ENCODE measurements at places on chromosomes 2 and 18. TPM values are rescaled to one million over a fixed set of nuclear protein-coding genes. Genes with fewer than 3 reads are reported as not detected.

Gene MSTN
- not detected for total RNA-seq

DNA sequence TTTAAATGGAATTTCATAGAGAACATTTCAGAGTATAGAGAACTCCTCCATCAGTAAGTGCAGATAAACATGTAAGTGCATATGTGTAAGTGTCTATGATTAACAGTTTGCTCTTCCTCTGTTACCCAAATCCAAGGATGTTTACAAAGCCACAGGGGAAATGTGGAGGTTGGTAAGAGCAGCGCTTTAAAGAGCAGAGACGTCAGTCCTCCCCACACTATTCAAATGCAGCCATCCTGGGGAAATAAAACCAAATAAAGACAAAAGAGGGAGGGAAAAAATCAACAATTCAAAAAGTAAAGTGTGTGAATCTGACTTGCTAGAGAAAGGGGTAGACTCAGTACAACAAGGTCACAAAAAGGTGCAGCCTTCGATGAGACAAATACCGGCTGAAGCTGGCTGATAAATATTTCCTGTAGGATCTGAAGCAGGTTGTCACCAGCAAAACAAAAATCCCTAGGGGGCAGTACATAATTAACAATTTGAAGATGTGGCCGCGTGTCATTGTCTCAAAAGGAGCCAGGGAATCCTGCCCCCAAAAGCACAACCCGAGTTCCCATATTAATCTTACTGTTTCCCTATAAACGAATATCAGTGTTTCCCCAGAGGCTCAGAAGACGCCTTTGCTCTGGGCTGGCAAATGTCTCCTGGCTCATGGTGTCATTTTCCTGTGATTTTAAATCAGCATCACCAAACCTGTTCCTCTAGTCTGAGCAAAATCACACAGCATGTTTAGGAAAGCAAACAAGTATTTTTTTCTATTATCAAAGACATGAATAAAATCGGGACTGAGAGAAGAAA is 216.5 kb downstream of the CDCA7 start:
- H3K27me3 ChIP-seq: no peaks in the 10 kb centered on the region
- no peak overlapping the region for H3K4me3 ChIP-seq
- H3K4me1 ChIP-seq: peaks cover 9% of the 10 kb centered on the region
- DNase-seq: no peak

DNA sequence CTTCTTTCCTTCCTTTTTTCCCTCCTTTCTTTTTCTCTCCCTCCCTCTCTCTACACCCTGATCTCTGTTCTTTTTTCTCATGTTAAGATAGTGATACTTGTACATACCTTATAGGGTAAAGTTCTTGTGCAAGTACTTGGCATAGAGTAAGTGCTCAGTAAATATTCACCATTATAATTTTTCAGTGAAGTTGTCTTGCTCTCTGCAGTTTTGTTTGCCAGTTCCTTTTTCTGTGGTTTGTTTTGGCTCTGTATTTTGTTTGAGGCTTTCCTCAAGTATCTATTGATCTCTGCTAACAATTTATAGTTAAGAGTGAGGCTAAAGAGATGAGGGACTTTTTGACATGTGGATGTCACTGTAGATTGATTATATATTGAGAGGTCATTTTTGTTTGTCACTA is 48.0 kb downstream of the MTX2 start:
- no peaks in the 10 kb centered on the region for H3K4me1 ChIP-seq
- H3K36me3 ChIP-seq: no peaks in the 10 kb centered on the region
- no peak overlapping the region for H3K27ac ChIP-seq
- no peak for DNase-seq
- no peaks in the 10 kb centered on the region for H3K27me3 ChIP-seq
- no peak overlapping the region for H3K4me3 ChIP-seq

DNA sequence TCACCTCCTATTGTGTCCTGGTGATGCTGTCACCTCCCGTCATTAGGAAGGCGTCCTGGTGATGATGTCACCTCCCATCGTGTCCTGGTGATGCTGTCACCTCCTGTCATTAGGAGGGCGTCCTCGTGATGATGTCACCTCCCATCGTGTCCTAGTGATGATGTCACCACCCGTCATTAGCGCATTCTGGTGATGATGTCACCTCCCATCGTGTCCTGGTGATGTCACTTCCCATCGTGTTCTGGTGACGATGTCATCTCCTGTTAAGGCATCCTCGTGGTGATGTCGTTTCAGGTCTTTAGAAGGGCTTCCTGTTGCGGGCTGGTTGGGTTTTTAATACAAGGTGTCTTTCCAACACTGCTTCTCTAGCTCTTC is 40.7 kb downstream of the CTDP1 start:
- DNase-seq: no peak
- H3K4me3 ChIP-seq: no peak overlapping the region
- no peaks in the 10 kb centered on the region for H3K27me3 ChIP-seq

- no peak overlapping the region for H3K27ac ChIP-seq
- no peaks in the 10 kb centered on the region for H3K4me1 ChIP-seq
- DNase-seq: no peak
- H3K27me3 ChIP-seq: no peaks in the 10 kb centered on the region
- H3K36me3 ChIP-seq: no peaks in the 10 kb centered on the region
- no peak overlapping the region for H3K4me3 ChIP-seq
These were observed 368.6 kb downstream of the GRB14 start for GRCh38 chr2:164252568-164253287.
